Posterior vena cava (tissue), 2 donors: ENCODE measurements at places on chromosomes 5 and 9.

- no peak for DNase-seq
Measured at GRCh38 chr5:67160272-67160671, 36.3 kb downstream of the CD180 start.

DNA sequence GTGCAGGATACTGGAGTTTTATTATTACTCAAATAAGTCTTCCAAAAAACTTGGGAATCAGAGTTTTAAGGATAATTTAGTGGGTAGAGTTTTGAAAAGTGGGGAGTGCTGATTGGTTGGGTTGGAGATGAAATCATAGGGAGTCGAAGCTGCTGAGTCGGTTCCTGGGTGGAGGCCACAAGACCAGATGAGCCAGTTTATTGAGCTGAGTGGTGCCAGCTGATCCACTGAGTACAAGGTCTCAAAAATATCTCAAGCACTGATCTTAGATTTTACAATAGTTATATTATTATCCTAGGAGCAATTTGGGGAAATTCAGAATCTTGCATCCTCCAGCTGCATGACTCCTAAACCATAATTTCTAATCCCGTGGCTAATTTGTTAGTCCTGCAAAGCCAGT, 804.9 kb upstream of the SEMA6A start:
- DNase-seq = no peak

DNA sequence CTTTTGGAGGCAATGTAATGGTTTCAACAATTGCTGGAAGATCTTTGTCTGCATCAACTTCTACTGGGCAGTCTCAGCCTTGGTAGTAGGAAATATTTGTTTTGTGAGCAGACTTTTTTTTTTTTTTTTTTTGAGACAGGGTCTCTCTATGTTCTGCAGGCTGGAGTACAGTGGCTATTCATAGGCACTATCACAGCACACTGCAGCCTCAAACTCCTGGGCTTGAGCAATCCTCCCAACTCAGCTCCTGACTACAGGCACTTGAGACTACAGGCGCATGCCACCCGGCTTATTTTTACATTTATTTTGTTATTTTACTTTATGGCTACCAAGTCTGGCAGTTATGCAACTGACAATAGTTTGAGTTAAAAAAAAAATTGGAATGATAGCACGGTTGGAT, 187.3 kb downstream of the SNX18 start:
- DNase-seq = no peak

- no peak for DNase-seq
Measured at GRCh38 chr5:54895816-54896341, 89.5 kb downstream of the ESM1 start.

DNA sequence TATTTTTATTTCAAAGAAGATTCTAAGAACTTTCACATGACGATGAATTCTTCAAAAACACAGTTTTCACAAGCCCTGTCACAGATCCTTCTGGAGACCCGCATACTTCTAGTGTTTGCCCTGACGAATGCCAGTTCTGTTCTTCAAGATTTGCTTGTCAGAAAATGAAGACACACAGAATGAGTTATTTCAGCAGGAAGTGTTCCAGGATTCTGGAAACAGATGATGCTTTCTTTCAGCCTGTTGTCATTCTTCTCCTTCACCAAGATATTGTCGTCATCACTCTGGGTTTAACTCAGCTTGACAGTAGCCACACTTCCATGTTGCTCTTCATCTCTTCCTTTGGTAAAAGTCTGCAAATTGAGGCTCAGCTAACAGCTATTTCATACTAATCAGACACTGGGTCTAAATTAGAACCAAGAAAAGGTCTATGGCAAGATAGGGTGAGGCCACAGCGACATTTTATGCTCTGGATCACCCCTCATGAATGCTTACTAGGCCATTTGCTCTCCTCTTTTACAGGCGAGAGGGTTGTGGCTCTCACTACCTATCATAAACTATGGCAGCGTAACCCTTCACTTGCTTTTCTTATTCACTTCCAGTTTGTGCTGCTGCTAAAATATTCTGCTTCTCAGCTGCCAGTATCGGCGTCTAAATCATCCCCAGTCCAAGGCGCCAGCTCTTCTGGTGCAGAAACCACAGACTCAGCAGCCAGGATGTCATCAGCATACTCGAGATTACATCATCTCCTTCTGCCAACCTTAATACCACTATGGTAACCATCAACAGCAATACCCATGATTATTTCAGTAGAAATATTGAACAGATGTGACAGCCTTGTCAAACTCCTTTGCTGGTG, 159.6 kb upstream of the TBCA start:
- DNase-seq = no peak

GRCh38 chr9:21413151-21413550, 4.2 kb downstream of the IFNA8 start:
- no peak for DNase-seq

DNA sequence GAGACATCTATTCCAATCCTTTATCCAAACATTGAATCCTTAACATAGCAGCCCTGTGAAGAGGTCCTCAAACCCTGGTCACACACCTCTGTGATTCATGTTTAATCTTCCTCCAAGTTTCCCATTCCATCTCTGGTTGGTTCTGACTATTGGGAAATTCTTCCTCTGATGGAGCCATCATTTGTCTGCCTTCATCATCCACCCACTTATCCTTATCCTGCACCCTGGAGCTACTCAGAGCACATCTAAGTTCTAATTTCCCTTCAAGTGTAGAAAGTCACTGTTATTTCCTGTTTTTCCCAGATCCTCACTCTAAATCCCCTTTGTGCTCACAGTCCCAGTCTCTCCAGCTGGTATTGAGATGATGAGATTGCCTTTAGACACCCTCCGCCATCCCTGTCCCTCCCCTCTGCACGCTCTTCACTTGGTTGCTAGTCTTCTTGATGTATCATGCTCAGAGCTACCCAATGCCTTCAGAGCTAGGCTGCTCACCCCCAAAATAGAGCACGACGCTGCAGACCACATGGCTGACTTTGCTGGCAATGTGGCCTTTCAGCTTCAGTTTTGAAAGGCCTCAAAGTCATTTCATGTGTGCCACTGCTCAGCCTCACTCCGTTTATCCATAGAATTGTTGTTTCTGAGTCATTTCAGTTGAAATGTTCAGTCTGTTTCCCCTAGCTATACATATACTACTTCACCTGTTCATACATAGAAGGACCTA, 154.3 kb downstream of the PALM2AKAP2 start:
- no peak for DNase-seq

DNA sequence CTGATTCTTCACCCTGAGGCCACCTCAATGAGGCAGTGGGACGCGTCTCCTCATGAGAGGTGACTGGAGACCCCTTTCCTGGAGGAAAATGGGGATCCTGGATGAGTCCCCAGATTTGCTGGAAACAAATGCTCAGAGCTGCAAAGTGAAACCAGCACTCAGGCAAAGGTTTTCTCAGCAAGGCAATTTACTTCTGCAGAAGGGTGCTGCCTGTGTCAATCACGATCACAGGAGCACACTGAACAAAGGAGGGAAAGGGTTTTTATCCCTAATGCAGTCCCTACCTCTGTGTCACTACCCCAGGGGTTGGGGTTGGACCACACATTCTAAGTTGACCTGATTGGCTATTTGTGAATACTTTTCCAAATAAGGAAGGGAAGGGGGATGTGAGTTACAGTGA, 69.9 kb upstream of the CDK20 start:
- DNase-seq = no peak

GRCh38 chr5:29099585-29099984, 2061.2 kb upstream of the CDH9 start:
- no peak for DNase-seq

- DNase-seq = no peak
Measured at GRCh38 chr5:135040034-135040332, 6.0 kb upstream of the PITX1 start.

- DNase-seq = no peak
Measured at GRCh38 chr9:134071149-134071548, 3.3 kb upstream of the BRD3 start.

- no peak for DNase-seq
Measured at GRCh38 chr9:90408659-90409058, 234.0 kb downstream of the DIRAS2 start.

DNA sequence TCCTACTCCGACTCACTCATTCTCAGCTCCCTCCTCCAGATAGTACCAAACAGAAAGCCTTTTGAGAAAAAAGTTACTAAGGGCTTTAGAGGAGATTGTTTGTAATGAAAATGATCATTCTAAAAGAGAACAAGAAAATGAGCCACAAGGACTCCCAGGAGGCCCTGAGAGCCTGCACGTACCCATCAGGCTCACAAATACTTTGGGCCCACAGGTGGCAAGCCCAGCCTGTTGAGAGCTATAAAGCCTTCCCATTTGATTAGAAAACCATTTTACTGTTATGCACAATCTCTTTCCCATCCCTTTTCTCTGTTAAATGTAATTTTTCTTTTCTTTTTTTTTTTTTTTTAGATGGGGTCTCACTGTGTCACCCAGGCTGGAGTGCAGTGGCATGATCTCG, 136.1 kb downstream of the LHFPL2 start:
- no peak for DNase-seq

DNA sequence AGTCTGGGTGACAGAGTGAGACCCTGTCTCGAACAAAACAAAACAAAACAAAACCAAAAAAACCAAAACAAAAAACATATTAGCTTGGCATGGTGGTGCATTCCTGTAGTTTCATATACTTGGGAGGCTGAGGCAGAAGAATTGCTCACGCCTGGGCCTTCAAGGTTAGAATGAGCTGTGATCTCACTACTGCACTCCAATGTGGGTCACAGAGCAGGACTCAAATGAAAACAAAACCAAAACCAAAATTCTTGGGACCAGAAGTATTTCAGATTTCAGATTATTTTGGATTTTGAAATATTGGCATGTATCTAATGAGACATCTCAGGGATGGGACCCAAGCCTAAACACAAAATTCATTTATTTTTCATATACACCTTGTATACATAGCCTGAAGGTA, 80.2 kb downstream of the TMC1 start:
- DNase-seq = no peak
